ENCODE measurements at places on chromosomes 1 and 21.

GRCh38 chr1:61424382-61424781 lies 300.6 kb downstream of the TM2D1 start:
- DNase-seq, result no peak

GRCh38 chr21:20800106-20800505 lies 198.1 kb upstream of the NCAM2 start:
- DNase-seq, result no peak

GRCh38 chr1:160096274-160097116 lies 1.9 kb downstream of the IGSF8 start:
- no peak for DNase-seq

- DNase-seq, result no peak
Observed at GRCh38 chr1:4367230-4367777, 287.1 kb upstream of the AJAP1 start.

DNA sequence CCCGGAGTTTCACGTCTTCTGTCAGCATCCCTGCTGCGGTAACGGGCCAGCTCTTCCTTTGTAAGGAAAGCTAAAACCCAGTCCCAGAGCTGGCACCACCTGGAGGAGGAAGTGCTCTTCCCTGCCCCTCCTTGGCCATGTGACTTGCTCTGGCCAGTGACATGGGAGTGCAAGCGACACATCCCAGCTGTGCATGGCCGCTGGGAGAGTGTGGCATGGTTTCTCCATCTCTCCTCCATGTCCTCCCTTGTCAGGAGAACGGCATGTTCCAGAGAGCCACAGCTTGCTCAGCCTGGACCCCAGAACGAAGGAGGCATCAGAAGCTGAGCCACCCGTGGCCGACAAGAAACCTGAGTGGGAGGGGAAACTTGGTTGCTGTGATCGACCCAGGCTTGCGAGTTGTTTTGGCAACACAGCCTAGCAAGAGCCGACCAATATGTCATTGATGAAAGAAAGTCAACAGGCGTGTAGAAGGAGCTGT lies 2.7 kb upstream of the PRXL2B start:
- no peak for DNase-seq

DNA sequence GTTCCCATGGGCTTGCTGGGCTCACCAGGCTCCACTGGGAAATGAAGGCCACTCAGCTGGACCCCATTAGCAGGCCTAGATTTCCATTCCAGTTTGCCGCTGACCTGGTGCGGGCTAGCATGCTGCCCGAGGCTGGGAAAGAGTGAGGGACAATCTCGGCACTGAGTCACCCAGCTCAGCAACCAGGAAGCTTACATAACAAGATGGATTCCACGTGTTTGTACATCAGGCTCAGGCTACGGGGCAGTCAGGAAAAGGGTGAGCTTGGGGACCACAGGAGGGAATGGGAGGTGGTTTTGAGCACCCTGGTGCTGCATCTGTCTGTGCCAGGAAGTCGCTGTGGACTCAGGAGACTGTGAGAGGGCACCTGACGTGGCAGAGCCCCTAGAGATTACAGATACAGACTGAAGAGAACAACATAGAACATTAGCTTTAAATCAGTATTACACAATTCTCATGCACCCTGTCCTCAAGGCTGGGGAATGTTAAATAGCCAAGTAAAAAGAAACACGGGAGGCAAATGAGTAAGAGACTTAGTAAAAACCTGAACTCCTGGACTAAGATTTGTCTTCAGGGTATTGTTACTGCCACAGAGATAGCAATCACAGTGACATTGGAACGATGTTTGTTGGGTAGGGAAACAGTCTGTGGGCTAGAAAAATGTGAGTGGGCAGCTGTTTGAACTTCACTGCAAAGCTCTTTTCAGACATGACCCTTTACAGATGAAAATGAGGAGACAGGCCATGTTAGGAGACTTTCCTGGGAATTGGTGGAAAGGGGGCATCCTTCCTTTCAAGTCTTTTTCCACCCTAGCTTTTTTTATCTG lies 51.1 kb downstream of the GLUL start:
- no peak for DNase-seq

DNA sequence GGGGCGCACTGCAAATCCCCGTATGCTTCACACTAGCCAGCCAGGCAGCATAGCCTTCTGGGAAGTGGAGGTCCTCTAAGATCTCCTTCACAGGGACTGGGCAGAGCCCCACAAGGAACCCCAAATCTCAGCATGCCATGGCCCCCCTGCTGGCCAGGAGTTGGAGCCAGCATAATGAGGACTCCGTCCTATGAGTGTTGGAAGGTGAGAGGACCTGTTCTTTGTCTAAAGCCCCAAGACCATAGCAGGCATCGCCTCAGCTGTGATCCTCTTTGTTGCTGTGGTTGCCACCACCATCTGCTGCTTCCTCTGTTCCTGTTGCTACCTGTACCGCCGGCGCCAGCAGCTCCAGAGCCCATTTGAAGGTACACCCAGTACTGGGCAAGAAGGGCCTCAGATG lies 1.5 kb downstream of the SHISA4 start:
- DNase-seq, result no peak

DNA sequence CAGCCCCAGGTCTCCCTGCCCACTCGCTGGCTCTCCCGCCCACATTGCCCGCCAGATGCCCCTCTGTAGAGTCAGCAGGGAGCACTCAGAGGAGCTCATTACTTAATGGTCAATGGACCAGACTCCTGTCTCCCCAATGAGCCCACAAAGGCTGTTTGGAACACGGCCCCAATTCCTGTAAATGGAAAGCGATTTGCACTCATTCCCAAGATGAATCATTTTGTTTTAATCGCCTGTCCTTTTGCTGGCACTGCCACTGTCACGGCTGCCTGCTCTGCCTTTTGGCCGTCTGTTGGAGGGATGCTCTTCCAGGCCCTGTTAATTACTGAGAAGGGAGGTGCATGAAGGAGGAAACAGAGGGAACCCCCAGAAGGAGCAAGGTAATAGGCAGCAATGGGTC lies 44.8 kb upstream of the ATP2B4 start:
- DNase-seq, result no peak

- no peak for DNase-seq
Observed at GRCh38 chr1:84584126-84584525, 9.9 kb upstream of the CTBS start.

- no peak for DNase-seq
Observed at GRCh38 chr1:118958937-118959631, 29.1 kb downstream of the TBX15 start.

GRCh38 chr1:183905508-183906113 lies 100.7 kb downstream of the RGL1 start:
- no peak for DNase-seq

- DNase-seq, result no peak
Observed at GRCh38 chr1:3491291-3492246, 37.1 kb downstream of the ARHGEF16 start.

DNA sequence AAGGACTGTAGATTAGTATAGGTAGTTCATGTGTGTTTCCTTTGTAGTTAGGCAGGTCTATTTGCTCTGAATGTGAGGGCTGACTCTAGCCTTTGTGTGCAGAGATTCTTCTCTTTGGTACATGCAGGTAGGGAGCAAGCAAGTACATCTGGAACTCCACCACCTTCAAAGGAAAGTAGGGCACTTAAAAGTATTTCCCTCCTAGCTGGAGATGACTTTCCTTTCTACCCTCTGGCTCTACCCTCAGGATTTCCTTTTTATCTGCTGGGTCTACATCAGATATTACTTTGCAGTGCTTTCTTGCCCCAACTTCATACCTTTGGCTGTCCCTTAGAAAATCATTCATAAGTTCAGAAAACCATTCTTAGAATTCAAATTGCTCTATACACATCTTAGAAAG lies 91.7 kb upstream of the HIVEP3 start:
- no peak for DNase-seq

All from SK-N-MC (cell line).